Stimulated activated CD8-positive, alpha-beta memory T cell treated with anti-CD3 and anti-CD28 coated beads, Interleukin-15, amount 100 ng/mL, for 1 hour (primary cell): ENCODE measurements at places on chromosomes 13 and 19.

GRCh38 chr13:113273321-113273720 lies 23.7 kb upstream of the LAMP1 start:
- no peak for DNase-seq

DNA sequence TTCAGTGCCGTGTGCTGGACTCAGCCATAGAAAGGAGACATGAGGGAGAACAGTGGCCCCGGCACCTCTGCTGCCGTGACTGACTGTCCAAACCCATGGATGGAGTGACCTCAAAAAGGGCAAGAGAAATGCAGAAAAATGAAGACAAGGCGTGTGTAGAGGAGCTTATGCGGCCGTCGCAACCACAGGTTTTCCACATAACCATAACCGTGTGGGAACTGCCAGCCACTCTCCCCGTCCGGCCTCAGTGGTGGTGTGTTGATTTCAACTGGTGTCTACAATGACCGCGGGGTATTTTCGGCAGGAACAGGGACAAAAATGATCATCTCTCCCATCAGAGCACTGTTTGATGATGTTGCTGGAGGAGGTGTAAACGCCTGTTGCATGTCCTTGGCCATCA lies 42.9 kb upstream of the F7 start:
- DNase-seq = no peak

DNA sequence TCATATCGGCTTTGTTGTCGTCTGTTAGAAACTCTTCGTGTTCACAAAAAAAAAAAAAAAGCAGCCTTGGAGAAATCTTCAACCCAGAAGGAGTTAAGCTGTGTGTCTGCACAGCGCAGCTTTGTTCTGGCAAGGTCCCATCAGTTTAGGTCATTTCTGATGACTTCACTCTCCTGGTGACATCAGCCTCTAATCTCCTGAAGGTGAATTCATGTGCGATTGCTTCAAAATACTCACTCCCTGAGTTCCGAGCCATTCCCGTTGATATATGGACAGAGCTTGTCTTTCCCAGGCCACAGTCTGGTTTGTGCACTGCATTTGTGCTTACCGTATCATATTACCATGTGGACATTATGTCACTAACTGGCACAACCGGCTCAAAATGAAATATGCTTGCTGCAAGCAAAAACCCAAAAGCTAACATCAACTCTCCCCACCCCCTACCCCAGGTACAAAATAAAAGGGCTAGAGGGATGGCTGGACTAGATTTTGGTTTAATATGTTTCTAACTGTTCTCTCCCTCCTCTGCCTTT lies 342.4 kb downstream of the KCNRG start:
- DNase-seq = no peak

- DNase-seq = no peak
Measured at GRCh38 chr13:30049692-30050091, 199.3 kb upstream of the UBL3 start.

- DNase-seq = no peak
Measured at GRCh38 chr19:18883526-18884304, 12.2 kb downstream of the CERS1 start.

DNA sequence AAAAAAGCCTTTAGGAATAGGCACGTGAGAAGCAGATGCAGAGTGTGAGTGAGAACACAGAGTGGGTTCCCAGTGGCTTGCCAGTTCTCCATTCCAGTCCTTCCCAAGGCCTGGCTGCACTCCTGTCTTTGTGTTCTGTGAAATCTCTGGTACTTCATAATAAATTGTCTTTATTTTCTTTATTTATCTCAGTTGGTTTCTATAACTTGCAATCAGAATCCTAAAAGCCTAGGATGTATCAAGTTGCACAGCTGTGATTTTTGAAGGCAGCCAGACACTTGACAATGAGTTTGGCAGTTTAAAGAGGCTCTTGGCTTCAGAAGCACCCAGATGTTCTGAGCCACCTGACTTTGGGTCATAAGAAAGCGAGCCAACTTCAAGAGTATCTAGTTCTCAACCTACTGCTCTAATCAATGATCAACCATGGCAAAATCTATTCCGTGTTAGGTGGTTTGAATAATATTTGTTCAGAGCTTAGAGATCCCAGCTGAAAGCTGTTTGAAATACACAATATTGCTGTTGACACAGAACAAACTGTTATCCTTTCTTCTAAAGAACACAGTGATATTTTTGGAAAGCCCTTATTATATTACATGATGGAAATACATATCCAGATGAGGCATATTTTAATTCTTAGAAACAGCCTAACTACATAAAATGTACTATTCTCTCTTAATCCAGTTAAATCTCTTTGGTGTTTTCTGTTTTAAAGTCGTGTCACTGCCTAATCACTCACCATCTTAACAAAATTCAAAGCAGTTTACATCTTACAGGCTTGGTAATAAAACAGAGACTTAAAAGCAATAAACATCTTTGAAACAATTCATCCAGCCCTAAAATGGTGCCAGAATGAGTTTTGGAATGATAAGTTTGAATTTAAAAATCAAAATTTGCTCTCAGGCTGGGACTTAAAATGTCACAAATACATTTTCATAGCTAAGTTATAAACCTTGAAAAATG lies 483.0 kb upstream of the NBEA start:
- no peak for DNase-seq

GRCh38 chr13:86945584-86945983 lies 725.6 kb upstream of the SLITRK5 start:
- DNase-seq = no peak

- no peak for DNase-seq
Measured at GRCh38 chr19:2226840-2227360, 9.2 kb downstream of the PLEKHJ1 start.

GRCh38 chr13:39961036-39961435 lies 305.6 kb downstream of the COG6 start:
- no peak for DNase-seq

DNA sequence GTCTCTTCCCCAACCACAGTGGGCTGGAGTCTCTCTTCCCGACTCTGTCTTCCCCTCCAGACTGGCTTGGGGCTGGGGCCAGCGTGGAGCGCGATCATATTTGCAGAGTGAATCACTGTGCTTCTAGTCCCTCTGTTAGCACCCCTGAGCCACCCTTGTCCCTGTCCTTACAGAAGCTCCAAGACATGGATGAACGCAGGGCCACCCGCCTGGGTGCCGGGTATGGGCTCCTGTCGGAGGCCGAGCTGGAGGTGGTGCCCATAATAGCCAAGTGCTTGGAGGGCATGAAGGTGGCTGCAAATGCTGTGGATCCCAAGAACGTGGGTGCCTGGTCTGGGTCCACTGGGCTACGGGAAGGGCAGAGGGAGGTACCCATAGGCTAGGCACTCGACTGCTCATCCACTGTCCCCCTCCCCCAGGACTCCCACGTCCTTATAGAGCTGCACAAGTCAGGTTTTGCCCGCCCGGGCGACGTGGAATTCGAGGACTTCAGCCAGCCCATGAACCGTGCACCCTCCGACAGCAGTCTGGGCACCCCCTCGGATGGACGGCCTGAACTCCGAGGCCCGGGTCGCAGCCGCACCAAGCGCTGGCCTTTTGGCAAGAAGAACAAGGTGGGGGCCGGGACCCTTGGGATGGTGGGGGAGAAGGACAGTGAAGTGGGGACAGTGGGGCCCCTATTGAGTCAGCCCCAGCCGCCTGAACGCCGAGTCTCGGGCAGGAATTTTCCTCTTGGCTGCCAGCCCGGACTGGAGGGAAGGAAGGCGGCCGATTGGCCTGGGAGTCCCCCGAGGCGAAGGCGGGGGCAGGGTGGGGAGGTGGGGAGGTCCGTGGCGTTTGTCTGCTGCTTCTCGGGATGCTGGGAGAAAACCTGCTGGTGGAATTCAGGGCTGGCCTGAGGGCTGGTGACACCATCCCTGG lies 5.2 kb downstream of the TRIP10 start:
- DNase-seq = no peak

- DNase-seq = no peak
Measured at GRCh38 chr19:37537391-37537947, 30.7 kb downstream of the ZNF793 start.

GRCh38 chr13:27405546-27406134 lies 18.8 kb upstream of the GTF3A start:
- DNase-seq = no peak

DNA sequence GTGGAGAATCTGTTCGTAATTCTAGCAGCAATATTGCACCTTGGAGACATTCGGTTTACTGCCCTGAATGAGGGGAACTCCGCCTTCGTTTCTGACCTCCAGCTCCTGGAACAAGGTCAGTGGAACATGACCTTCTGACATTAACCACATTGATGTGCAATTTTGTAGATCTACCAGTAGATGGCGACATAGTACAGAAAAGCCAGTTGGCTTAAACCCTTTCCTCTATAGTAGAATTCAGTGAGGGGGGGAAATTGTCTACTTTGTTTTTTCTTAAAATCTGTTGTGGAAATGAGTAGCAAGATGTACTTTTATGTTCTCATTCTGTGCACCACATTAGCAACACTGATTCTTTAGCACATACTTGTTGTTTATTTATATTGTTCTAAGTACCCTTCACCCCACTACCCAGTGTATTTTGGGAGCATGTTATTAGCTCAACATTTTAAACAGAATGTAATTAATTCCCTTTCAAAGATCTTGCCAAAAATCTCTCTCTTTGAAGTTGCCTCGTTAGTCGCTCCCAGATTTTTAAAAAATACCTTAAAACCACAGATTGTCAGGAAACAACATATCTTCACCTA lies 332.2 kb downstream of the MYO16 start:
- no peak for DNase-seq

DNA sequence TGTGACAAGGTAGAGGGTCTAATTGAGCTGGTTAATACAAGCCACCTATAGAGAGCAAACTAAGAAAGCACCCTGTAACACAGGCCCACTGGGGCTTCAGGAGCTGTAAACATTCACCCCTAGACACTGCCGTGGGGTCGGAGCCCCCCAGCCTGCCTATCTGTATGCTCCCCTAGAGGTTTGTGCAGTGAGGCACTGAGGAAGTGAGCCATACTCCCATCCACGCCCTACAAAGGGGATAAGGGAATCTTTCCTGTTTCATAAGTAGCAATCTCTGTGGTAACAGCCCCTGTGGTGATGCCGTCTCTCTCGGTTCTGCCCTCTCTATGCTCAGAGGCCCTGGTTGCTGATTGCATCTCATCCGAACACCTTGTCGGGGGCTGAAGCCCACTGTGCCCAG lies 94.2 kb upstream of the GJB6 start:
- DNase-seq = no peak

DNA sequence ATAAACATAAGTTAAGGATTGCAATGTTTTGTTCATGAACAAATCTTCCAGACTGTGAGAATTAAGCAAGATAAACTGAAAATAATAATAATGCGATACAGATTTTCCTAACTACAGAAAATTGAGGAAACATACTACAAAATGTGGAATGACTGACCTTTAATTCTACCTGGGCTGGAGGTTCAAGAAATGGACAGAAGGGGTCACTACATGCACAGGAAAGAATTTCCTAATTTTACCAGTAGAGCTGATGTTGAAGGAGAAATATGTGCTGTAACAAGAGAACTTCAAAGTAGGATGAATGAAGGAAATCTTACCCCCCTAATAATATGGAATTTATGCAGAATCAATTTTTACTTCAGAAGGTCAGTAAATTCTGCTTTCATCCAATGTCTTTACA lies 62.3 kb downstream of the ZNF627 start:
- no peak for DNase-seq

DNA sequence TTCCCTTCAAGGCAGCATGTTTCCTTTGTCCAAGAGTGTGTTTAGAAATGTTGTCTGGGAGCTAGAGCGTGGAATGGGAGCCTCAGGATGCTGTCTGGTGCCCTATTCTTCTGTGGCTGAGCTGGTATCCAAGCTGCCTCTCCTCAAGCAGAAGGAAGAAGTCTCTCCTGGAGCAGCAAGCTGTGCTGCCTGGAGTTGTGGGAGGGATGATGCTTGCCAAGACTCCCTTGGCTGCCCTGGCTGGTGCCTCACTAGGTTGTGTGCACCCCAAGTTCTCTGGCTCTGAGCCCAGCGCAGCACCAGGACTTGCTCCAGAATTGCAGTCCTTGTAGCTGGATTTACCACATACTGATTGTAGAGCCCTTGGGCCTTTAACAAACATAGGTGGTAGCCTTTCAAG lies 4.7 kb upstream of the CYP4F3 start:
- no peak for DNase-seq

DNA sequence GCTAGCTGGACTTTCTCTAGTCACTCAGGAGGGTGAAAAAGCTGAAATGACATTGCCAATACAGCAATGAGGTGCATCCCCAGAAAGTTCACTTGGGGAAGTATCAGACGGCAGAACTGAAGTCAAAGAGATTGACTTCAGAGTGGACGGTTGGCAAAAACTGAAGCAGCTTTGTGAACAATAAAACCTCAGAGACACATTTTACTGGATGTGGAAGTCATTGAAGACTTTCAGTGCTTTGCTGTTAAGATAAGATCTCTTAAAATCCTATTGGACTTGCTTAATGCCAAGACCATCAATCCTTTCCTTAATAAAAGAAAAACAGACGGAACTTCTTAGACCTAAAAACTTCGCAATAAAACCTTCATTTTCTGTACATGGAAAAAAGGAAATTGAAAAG lies 103.7 kb downstream of the ABCC4 start:
- no peak for DNase-seq

DNA sequence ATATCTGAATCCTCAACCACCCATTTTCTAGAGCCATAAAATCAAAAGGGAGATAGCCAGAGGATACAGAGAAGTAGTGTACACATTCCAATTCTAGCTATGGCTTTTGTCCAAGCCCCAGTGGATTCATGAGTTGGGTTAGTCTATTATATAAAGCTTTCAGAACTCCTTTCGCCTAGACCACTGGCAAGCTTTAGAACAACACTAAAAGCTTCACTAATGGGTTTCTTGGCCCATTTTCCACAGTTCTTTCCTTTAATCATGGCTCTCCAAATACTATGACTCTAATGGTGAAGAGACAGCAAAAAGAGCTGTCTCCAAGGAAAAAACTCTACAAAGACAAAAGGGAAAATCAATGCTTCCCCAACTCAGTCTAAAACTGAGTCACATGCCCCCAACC lies 48.2 kb upstream of the SLITRK5 start:
- no peak for DNase-seq

- DNase-seq = no peak
Measured at GRCh38 chr13:50290186-50290585, 274.9 kb downstream of the KCNRG start.

- DNase-seq = no peak
Measured at GRCh38 chr19:6402837-6403608, 10.1 kb upstream of the GTF2F1 start.

GRCh38 chr13:97798171-97798821 lies 155.2 kb upstream of the IPO5 start:
- DNase-seq = no peak

DNA sequence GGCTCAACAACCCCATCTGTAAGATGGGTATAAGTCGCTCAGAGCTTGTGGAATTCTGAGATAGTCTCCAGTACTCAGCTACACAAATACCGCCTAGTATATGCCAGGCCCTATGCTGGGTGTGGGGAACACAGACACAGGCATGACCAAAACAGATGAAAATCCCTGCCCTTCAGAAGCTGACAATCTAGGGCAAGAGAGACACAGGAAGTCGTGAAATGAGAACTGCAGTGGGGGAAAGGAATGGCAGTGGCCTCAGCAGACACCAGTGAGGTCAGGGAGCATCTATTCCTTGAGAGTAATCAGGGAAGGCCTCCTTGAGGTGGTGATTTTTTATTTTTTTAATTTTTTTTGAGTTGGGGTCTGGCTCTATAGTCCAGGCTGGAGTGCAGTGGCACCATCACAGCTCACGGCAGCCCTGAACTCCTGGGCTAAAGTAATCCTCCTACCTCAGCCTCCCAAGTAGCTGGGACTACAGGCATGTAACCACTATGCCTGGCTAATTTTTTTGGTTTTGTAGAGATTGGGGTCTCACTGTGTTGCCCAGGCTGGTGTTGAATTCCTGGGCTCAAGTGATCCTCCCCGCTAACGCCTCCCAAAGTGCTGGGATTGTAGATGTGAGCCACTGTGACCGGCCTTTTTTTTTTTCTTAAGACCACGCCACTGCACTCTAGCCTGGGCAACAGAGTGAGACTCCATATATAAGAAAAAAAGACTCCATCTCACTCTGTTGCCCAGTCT lies 3.2 kb downstream of the TMIGD2 start:
- DNase-seq = no peak
